ENCODE measurements at places on chromosomes 1 and 21.

- DNase-seq, result no peak
Observed at GRCh38 chr1:113389359-113389952, 859 bp upstream of the MAGI3 start.

- no peak for DNase-seq
Observed at GRCh38 chr1:61237659-61238358, 155.4 kb downstream of the NFIA start.

DNA sequence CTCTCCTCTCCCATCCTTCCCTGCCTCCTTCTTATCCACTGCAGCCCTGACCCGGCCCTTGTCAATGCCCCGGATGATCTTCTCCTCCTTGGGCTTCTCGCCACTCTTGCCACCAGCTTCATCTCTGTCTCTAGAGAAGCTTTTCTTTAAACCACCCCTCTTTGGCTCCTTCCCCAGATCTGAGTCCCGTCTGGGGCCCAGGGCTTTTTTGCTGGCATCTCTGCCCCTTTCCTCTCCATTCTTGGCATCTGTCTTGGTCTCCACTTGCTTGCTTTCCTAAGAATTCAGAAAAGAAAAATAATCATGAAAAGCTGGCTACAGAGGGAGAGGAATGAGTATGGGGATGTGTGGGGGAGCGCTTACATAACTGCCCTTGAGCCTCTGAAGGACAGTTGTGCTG lies 11.8 kb downstream of the SHISA4 start:
- no peak for DNase-seq

DNA sequence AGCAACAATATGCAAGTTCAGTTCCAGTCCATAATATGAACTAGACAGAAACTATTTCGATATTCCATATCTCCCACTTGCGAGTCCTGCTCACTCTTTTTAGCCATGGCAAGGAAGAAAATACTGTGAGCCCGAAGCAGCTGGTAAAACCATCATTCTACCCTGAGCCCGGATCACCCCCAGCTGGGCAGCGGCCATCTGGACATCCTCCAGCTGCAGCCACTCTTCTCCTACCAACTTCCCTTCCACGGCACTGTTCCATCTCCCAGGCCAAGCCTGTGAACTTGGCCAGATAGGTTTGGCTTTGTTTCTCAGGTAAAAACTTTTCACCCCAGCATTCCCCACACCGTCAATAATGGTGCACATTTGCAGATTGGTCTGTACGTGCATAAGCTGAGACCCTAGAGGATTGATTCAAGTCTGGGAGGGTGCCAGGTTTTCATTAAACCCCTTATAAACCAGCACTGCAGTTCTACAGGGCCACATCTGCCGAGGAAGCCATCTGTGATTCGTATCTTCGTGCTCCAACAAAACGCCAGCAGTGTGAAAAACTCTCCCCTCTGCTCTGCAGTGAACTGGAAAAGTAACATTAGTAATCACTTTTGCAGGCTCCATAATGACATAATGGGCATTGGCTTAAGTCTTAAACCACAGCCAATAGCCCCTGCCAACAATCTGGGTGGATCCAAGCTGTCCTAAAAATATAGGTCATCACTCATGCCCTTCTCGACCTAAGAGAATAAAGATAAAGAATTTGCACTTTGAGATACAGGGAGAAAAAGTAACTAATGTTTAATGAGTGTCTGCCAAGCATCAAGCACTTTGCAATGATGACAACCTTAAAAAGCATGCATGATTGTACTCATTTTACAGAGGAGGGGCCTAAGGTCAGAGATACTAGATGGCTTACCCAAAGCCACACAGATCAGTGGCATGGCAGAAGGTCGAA lies 205.1 kb downstream of the PLPP3 start:
- no peak for DNase-seq

DNA sequence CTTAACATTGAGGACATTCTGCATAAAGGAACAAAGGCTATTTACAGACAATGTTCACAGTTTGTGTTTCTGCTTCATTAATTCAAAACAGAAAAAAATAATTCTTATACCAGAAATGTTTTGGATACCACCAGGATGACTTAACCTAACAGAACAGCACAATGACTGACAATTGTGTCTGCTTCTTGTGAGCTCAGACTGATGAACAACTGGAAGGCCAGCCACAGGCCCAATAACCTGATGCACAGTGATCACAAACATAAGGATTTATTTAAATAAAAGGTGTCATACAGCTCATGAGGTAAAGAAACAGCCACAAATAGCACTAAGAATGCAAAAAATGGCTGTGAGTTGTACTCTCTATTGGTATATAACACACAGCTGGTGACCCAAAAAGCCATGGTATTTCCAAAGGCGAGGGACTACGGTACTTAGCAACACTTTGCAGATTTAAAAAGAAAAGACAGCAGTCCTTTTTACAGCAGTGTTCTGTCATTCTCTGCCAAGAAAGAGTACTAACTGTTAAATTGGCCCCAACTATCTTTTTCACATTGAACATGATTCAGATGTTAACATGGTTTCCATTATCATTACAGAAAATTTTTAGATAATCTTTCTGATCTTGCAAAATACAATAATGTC lies 32.1 kb upstream of the DDAH1 start:
- no peak for DNase-seq

DNA sequence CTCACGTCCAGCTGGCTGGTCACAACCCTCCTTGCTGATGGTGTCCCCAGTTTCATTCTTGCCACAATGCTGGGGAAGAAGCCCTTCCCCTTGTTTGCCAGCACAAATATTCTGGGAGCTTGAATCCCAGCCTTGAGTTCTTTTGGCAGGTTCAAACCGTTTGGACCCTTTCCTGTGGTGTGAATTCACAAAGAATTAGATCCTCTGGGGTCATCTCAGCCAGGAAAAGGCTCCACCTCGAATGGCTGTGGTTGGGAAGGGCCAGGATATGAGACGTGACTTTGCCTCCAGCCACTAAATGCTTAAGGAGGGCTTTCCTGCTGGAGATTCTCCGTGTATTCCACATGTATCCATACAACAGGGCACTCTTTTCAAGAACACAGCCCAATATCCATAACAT lies 66.9 kb downstream of the MRPL37 start:
- no peak for DNase-seq

DNA sequence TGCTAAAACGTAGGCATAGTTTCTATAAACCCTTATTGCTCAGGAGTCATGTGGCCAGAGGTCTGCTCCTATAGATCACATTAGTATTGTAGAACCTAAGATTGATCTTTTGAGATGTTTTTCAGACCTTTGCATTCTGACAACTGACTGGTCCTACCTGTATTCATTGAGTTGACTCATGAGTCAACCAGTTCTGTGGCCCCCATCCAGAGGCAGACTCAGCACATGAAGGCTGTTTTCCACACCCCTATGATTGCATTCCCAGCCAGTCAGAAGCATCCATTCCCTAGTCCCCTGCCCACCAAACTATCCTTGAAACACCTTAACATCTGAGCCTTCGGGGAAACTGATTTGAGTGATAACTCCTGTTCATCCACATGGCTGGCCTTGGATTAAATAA lies 451.7 kb downstream of the SIPA1L2 start:
- no peak for DNase-seq

DNA sequence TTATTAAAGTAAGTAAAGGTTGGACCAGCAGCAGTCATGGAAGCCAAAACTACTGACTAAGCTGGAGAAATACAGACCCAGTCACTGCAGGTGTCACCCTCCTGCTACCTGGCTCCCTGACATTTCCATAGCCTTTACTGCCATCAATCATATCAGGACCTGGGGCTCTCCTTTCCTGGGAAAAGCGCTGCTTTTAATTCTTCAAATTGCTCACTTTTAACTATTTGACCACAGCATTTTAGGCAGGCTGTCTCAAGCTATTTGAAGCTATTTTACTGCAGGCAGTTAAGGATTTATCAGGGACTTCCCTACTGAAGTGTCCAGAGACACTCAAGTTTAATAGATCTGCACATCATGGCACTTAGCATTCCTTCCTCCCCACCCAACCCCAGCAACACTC lies 4.1 kb downstream of the IVL start:
- no peak for DNase-seq

- no peak for DNase-seq
Observed at GRCh38 chr1:68473060-68473459, 23.3 kb upstream of the RPE65 start.

DNA sequence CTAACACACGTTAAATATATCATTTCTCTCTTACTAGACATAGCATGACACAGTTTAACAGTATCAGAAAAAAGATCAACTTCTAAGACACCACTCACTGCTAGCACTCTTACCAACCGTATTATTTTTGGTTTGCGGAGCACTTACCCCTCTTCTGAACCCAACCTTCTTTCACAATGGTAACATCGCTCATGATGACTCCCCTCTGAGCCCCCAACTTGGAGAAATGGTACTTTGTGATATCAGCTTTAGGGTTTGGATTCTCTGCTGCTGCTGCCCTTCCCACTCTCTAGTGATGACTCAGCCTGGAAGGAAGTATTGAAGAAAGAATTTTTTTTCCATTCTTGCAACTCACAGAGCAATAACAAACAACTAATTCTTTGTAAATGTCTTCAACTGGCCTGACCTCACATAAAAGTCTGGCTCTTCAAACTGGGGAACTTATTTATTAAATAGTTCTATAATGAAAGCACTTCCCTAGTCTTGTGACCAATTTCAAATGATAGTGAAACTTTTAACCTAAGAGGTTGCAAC lies 7.0 kb downstream of the AKT3 start:
- DNase-seq, result peak; percentile 27

DNA sequence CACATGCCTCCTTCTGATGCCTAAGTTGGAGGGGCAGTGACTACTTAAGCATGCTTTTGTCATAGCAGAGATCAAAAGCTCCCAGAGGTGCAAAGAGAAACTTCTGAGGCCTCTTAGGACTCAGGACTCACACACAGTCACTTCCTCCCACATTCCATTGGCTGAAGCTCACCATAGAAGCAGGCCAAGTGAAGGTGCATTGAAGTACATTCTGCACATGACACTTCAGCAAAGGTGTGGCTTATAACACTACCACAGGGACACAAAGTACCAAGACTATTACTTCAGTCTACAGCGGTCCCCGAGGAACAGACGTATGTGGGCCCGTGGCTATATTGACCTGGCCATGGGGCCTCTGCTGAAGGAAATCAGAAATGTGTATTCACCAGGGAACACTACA lies 2.5 kb upstream of the POGK start:
- DNase-seq, result no peak

DNA sequence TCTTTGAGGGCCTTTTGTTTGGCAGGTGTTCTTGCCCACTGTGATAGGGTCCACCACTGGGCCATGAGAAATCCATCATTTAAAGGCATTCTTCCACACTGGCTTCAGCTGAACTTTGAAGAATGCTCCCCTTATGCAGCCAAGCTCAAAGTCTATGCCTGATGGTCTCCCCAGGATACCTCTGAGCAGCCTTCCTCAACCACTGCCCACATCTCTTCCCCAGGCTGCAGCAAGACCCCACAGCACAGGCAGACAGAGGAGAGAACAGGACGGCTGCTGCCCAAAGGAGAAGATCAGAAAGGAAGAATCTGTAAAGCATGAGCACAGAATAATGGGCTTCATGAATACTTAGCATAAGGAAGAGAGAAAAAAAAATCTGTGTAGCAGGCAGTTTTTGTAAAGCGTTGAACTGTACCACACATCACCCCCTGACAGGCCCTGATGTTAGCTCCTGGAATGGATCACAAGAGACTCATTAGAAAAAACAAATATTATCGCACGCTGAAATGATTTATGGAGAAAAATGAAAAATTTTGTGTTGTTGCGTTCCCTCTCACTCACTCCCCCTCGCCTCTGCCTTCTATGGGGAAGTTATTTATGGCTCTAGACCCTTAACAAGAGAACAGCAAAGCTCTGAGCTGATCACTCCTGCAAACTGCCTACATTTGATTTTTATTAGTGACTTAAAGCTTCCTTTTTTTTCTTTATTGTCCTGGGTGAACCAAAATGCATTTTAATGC lies 134.1 kb downstream of the TMEM53 start:
- DNase-seq, result no peak

GRCh38 chr1:101301446-101302057 lies 64.7 kb downstream of the S1PR1 start:
- DNase-seq, result no peak

DNA sequence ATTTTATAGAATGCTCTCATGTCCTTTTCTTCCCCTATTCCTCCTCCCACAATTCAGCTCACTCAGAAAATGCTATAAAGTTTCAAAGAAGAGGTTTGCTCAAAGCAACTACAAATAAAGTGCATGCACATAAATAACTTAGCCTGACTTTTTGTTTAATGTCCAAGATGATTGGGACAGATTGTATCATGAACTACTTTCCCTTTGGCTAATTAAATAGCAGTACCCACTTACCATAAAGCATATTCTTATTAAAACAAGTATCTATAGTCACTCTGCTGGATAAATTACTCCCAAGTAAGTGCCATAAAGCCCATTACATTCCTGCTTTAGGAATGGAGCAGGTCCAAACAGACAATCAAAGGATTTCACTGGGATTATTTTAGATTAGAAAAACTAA lies 576.0 kb downstream of the LMO4 start:
- DNase-seq, result no peak

DNA sequence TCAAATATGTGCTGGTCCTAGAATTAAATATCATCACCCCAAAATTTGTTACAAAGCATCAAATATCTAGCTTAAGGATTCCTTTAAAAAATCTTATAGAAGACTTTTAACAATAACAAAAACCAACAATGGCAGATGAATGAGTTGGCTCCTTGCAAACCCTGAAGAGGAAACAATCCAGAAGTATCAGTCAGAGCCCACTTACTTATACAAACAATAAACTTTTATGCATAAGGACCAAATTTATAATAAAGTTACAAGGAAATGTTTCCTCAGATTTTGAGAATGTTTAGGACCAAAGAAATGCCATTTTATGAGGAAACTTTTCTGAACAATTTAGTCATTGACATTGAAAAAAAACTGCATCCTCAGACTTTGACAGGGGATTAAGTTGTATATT lies 52.7 kb downstream of the LPAR3 start:
- no peak for DNase-seq

GRCh38 chr1:77948841-77949424 lies 29.9 kb downstream of the FUBP1 start:
- no peak for DNase-seq

DNA sequence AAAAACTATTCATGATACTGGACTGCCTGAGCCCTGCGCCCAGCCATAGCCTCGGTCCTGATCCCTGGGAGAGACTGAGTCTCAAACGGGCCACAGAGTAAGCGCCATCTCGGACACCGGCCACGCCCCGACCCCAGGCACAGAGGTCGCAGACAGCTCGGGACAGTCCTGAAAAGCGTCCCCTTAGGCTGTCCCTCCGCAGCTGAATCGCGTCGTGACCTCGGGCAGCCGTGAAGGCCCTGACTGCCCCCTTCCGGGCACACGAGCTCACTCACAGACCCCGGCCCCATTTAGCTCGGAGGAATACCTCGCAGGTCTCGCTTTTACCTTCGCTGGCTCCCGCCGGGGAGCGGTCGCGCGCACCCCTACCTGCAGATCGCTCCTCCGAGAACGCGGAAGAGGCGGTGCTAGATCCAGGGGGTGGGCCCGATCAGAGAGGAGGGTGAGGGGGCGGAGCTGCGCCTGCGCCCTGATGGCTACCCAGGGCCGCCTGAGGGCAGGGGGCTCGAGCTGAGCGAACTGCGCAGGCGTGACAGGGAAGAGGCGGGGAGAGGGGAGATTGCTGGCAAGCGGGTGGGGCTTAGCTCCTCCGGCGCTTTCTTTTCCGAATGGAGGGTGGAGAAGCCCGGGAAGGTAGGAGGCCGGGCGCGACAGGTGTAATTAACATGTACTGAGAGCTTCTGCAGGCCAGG lies at the start of gene MKNK1:
TSS of gene MKNK1 (minus strand) at position 411 of the 692 bp plus-strand sequence. CDS start 20,941 bp downstream, outside the sequence.
- peak; percentile 96 for DNase-seq

Measured in frontal cortex (tissue), 4 donors.